Subcutaneous adipose tissue (tissue), 4 donors: ENCODE measurements at places on chromosomes 6 and 20. TPM values are rescaled to one million over a fixed set of nuclear protein-coding genes. Genes with fewer than 3 reads are reported as not detected.

Gene EMILIN3
- not detected for total RNA-seq

Gene PTCHD4
- 0.98 TPM for total RNA-seq

Gene PLAGL2
- 2.4 TPM for total RNA-seq

Gene OXT
- 2.3 TPM for total RNA-seq

Gene RAD21L1
- total RNA-seq, result not detected

Gene SYCP2L
- total RNA-seq, result 4.6 TPM

Gene RCAN2
- total RNA-seq, result 8.8 TPM

Gene RIPPLY2
- total RNA-seq, result not detected

Gene FLRT3
- not detected for total RNA-seq

Gene C6orf163
- total RNA-seq, result 3.9 TPM

Gene PARD6B
- total RNA-seq, result 1.9 TPM

Gene FAM217A
- total RNA-seq, result not detected

Gene SH3BGRL2
- 121 TPM for total RNA-seq

Gene CAP2
- total RNA-seq, result 11.5 TPM

Gene PPP1R3G
- total RNA-seq, result 2.4 TPM

Gene GZF1
- total RNA-seq, result 17.2 TPM

Gene ATXN1
- total RNA-seq, result 35.6 TPM

Gene ADGRG6
- 18.9 TPM for total RNA-seq

Gene CFAP206
- total RNA-seq, result not detected

Gene MOXD1
- total RNA-seq, result 1.5 TPM

Gene HLA-DRB5
- total RNA-seq, result not detected

Gene SNX21
- 108 TPM for total RNA-seq

Gene PRR18
- not detected for total RNA-seq

Gene MMP24
- 0.66 TPM for total RNA-seq

Gene TRIM40
- total RNA-seq, result not detected
